NCI-H774 (cell line): ENCODE measurements at places on chromosomes 2 and 18.

DNA sequence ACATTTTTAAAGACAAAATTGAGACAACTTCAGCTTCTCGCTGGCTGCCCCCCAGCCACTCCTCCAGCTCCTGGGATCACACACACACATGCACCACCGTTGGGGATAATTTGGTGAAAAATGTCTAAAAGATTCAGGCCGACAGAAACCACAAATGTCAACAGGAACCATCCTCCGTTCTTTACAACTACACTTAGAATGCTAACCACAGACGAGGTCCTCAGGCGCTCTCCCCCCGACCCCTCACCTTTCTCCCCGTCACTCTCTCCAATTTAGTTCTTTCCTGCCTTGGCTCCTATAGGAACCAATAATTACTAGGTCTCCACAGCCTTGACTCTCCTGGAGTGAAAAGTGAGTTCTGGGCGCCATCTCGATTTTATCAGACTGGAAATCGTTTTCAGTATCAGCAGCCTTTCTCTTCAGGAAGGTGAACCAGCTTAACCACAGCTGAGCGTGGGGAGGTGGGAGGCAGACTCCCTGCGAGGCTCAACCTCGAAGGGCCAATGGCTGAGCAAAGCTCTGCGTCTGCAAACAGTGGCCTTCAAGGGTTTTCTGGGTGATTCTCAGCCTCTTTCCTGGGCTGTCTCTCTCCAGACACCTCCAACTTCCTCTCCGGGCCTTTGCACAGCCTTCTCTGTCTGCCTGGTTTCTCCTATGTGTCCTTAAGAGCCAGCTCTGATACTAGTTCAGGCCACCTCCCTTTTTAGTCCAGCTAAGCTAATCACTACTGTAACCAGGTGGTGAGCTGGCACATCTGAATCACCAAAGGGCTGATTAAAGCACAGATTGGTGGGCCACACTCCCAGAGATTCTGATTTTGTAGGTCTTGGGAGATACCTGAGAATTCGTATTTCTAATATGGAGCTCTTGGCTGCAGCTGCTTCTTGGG lies 115.7 kb upstream of the COPS8 start:
- no peak for DNase-seq

DNA sequence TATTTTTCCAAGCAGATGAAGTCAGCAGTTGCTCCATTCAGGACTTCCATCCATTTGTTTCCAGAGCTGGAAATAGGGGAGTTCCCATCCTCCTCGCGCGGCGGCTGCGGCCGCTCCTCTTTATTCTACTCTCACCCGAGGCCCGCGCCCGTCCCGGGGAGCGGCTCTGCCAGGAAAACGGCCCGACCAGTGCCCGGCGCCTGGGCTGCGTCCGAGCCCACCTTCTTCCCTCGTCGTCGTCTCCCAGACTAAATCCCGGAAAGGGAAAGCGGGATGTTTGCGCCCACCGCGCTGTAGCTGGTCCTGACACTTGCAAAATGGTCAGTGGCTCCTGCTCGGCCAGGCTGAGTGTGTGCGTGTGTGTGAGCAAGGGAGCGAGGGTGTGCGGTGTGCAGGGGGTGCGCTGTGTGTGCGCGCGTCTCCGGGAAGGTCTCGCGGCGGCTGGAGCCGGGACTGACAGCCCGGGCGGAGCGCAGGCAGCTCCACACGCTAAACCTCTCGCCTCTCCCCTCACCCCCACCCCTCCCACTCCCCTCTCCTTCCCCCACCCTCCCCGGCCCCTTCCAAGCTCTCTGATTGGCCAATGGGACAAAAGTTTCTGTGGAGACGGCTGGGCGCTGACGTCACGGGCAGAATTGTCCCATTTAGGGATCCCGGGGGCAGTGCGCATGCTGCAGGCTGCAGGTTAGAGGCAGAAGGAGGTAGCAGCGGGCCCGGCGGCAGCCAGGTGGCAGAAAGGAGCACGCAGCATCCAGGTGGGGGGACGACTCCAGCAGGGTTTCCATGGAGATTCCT lies at the start of gene NOL4:
NOL4 (minus strand) TSS at position 491 of the 795 bp plus-strand sequence. CDS start 1,660 bp downstream, outside the sequence.
- DNase-seq: peak; percentile 97

GRCh38 chr2:209511637-209512036 lies 87.8 kb downstream of the MAP2 start:
- DNase-seq: no peak

DNA sequence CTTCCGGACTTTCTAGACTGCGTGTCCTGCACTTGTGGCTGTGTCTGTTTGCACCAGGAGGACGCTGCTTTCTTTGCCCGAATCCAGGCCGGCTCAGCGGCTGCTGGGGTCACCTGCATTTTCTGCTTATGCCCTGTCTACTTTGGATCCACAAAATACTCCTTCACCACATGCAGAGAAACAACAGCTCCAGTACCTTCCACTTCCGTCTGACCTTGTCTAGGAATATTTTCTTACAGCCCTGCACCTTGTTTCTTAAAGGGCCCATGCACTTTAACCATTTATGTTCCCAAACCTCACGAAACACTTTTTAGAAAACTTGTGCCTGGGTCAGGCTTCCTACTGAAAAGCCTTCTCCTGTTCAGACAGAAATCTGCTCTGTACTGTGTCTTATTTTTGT lies 129.4 kb upstream of the NCK2 start:
- no peak for DNase-seq

- no peak for DNase-seq
Observed at GRCh38 chr2:217409949-217410680, 550.3 kb upstream of the TNP1 start.

DNA sequence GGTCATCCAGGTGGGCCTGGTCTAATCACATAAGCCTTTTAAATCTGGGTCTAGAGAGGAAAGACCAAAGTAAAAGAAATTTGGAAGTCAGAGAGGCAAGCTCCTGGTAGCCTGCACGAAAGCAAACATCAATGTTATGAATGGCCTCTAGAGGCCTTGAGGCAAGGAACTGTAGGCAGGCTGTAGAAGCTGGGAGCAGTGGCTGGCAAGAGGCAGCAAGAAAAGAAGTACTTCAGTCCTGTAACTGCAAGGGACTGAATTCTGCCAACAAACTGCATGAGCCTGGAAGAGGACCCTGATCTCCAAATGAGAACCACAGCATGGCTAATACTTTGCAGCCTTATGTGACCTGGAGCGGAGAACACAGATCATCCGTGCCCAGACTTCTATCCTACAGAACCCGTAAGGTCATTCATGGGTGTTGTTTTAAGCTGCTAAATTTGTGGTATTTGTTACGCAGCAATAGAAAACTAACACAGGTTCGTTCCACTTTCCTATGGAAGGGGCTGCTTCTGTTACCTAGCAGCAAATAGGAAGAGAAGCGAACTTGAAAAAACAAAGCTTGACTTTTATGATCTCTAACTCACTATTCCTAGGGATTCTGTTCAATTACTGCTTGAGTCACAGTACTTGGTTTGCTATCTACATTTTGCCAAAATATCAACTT lies 1.2 kb downstream of the IMMT start:
- DNase-seq: no peak

- no peak for DNase-seq
Observed at GRCh38 chr2:74503506-74504475, 3.7 kb downstream of the PCGF1 start.

DNA sequence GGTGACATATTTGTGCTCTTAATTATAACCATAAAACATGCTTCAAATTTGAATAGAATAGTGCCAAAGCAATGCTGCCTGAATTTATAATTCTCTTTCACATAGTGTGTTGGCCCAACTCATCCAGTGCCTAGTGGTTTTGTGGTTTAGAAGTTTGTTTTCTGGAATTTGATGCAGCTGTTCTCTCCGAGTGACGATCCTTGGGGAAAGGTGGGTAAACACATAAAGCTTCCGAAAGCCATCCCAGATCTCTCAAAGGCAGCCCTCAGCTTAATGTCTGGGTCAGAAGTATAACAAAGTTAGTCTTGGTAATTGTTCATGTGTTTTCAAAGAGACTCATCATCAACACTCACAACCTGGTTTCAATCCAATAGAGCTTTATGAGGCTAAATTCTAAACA lies 235.6 kb upstream of the CDH2 start:
- DNase-seq: no peak

GRCh38 chr2:196276421-196276820 lies 105.0 kb upstream of the STK17B start:
- DNase-seq: no peak

DNA sequence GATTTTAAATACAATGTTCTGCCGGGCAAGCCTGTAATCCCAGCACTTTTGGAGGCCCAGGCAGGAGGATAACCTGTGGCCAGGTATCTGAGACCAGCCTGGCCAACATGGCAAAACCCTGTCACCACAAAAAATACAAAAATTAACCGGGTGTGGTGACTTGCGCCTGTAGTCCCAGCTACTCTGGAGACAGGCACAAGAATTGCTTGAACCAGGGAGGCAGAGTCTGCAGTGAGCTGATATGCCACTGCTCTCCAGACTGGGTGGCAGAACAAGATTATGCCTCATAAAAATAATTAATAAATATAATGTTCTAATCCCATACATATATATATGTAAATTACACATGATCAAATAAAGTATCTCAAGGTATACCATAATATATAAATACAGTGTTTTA lies 119.3 kb downstream of the C2orf74 start:
- no peak for DNase-seq

GRCh38 chr2:128568106-128568505 lies 249.4 kb upstream of the HS6ST1 start:
- no peak for DNase-seq

- no peak for DNase-seq
Observed at GRCh38 chr2:216317831-216318520, 54.3 kb downstream of the MARCHF4 start.

DNA sequence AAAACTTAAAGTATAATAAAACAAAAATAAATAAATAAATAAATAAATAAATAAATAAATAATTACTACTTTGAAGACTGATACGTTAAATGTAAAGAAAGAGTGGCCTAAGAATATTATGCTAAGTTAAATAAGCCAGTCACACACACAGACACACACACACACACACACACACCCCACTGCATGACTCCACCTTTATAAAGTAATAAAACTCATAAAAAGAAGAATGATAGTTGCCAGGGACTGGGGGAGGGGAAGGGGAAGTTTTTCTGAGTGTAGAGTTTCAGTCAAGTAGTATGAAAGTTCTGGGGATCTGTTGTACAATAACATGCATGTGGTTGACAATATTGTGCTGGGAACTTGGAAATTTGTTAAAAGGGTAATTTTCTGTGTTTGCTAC lies 1237.5 kb upstream of the GYPC start:
- no peak for DNase-seq

DNA sequence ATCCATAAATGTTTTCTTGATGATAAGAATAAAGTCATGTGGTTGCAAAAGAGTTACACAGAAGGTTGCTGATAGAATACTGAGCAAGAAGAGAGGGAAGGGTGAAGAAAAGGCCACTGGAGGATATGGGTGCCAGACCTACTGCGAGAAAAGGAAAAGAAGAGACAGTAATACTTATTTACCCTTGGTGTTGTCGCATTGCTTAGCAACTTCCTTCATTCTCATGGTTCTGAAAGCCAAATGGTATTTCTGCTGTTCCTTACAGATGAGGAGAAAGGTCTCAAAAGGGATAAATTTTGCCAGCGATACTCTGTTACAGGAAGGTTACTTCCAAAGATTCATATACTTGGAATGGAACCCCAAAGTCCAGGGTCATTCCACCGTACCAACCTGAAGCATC lies 62.5 kb downstream of the LHCGR start:
- no peak for DNase-seq
